ENCODE measurements at places on chromosomes 5 and 9.

DNA sequence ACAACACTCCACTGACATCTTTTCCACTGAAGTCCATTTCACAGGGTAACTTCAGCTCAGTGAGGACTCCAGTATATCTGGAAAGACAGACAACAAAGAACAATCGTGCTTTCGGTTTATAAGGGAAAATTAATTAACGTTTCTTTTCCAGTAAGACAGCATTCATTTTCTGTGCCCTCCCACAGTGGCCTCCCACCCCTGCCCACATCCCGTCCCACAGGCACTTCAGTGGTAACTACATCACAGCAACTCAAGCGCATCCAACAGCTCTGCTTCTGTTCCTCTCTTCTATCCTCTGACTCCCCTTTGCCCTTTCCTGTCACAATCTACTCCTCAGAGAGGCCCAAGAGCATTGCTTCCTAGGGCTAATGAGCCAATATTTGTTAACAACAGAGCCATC lies 40.3 kb downstream of the GLDC start:
- no peak for DNase-seq

DNA sequence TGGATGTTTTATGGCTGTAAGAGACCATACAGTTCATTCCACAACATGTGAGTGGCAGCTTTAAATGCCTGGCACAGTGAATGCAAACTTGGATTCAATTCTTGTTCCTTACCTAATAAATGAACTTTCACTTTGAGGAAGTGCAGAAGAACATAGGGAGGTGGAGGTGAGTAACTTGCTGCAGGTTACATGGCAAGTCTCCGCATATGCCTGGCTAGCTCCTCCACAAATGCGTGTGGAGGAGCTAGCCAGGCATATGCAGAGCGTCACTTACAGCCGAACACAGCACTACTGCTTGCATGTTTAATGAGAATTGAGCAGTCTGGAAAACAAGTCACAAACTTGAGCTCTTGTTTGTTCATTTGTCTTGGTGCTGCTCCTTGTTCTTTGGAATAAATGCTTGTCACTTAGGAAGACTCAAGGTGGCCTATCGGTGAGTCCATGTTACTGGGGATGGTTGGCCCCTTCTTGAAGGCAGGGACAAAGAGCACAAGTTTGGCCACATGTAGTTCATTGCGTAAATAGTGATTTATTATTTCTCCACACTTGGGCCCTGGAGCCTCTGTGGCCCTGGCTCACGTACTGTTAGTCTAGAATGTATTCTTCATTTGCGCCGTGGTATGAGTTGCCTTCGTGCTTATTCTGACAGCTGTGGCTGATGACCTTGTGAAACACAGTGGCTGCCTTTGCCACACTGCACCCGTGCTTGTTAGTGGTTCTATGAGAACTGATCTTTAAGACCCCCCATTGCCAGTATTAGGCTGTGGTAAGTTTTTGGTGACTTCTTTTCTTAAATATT lies 3.1 kb downstream of the ISOC1 start:
- DNase-seq, result no peak

DNA sequence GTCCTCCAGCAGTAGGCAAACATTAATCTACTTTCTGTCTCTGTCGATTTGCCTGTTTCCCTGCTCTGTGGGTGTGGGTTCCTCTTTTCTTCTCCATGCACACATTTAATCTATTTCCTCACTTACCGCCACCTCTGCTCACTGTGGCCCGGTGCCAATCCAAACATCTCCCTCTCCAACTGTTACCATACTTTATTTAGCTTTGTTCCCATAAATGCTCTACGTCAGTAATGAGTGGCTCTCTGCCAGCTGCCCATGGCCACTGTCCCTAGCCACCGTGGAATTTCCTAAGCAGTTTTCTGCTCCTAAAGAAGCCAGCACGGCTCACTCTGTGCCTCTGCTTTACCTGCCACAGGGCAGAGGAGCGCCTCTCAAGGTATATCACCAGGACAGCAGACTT lies 19.5 kb upstream of the GOLPH3 start:
- peak; percentile 87 for DNase-seq

GRCh38 chr5:140609126-140609525 lies 23.8 kb downstream of the CD14 start:
- DNase-seq, result no peak

GRCh38 chr9:83413367-83413766 lies 124.8 kb downstream of the FRMD3 start:
- DNase-seq, result no peak

DNA sequence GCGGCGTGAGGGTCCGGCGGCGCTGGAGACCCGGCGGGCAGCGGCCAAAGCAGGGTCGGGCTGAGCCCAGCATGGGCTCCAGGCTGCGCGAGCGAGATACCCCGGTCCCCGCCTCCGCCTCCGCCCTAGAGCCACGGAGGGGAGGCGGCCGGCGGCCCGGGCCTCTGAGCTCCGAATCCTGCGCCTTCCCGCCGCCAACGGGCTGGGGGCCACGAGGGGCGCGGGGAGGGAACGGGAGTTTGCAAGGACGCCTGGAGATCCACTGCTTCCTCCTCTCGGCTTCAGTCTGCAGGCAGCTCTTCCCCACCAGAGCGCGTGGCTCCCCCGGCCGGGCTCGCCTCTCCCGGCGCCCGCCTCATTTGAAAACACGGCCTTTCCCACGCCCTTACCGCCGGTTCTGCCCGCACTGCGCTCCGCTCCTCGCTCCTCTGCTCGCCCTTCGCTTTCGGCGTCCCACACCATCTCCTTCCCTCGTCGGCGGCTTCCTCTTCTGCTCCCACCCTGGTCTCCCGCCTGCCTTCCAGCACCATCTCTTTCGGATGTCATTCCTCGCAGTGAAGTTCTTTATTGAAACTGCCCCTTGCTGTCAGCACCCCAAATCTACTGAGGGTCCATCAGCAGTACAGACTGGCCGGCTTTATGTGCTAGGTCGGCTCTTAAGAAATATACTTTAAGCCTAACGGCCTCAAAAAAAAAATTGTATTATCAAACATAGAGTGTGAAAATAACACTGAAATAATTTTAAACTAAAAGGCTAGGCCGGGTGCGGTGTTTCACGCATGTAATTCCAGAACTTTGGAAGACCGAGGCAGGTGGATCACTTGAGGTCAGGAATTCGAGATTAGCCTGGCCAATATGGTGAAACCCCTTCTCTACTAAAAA lies 105.0 kb upstream of the FAM120A start:
- DNase-seq, result no peak

- DNase-seq, result no peak
Measured at GRCh38 chr5:34804913-34805312, 34.1 kb upstream of the TTC23L start.

GRCh38 chr5:145859897-145860296 lies 12.9 kb downstream of the GRXCR2 start:
- no peak for DNase-seq

DNA sequence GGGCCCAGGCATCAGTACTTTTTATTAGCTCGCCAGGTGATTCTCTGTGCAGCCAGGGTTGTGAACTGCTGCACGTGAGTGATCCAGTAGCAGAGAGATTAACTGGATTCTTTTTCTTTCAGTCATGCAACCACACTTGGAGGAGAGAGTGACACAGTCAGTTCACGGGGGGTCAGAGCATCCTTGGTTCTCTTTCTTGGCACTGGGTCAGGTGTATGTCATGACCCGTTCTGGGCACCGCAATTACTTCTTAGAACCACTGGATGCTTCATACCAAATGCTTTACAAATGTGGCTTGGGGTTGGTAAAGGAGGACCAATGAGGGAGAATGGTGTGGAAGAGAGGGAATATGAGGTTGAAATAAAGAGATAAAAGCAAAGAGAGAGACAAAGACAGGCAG lies 368.7 kb downstream of the MLLT3 start:
- DNase-seq, result no peak

DNA sequence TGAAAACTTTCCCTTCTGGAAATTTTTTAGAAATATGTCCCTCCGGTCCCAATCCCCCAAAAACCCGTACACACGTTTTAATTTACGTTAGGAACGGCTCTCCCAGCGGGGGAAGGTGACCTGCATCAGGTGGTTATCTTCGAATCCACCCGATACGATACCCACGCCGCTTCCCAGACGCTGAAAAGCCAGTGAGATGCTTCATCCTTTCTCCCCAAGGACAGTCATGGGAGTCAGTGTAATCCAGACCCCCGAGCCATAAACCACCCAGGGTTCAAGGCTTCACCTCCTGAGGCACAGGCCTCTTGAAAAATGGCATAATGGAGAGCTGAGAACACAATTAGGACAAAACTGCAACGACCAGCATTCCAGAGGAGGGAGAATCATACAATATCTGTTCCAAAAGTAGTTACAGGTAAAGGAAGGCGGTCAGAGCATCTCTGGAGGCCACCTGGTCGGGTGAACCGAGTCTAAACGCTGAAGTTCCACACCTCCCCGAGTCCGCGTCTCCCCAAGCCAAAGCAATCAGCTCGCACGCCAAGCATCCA lies 857 bp downstream of the FAM169A start:
- peak; percentile 8 for DNase-seq

DNA sequence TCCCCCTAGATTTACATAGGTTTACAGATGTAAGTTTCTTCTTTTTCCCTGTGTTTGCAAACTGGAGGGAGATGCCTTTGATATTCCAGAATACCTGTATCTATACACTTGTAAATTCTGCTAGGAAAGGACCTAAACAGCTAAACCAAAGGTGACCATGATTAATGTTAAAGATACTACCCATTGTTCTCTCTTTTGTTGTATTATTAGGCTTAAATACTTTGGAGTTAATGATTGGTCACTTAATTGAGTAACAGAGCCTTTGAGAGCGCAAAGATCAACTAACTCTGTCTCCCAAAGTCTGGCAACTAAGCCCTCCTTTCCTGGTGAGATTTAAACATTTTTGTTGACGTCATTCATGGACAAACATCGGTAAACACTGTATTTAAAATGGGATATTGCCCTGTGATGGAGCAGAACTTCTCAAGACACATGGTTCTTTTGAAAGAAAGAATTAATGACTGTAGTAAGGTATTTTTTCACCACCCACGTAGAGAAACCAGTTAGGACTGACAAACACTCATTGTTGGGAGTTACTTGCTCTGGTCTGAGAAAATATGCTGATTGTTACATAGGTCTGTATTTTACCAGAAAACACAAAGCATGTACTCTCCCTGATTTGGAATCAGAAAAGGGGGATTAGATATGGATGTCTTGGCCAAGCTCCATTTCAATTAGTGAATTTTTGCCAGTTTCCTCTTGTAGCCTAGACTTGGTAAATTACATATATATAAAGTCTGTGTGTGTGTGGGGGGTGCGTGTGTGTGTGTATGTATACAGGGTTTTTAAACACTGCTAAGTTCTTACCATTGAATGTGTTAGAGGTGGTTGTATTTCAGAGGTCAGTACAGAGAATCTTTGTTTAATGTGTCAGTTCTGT lies 4.6 kb downstream of the VCAN start:
- peak; percentile 69 for DNase-seq

DNA sequence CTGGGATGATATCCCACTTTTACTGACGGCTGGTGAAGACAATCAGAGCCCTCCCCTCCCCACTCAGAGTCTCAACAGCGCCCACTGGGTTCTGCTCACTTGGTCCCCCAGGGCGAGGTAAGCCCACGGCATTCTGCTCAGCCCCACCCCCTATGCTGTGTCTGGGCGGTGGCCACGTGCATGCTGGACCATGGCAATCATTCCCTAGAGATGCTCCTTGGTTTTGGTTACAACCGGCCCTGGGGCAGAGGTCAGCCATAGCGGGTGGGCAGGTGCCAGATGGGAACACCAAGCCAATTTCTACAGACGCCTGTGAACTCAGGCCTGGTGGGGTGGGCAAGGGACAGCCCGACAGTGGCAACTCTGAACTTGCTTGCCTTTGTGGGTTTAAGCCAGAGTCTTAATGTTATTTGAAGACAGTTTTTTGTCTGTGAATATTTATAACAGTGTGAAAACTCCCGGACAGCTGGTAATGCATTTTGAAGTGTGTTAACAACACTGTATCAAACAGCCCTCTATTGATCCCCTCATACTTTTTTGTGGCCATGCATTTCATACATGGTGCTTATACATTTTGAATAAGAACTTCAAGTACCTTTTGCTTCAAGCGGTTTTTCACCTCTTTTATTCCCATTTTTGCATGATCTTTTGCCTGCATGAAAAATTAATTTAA lies 94.2 kb downstream of the CRB2 start:
- no peak for DNase-seq

DNA sequence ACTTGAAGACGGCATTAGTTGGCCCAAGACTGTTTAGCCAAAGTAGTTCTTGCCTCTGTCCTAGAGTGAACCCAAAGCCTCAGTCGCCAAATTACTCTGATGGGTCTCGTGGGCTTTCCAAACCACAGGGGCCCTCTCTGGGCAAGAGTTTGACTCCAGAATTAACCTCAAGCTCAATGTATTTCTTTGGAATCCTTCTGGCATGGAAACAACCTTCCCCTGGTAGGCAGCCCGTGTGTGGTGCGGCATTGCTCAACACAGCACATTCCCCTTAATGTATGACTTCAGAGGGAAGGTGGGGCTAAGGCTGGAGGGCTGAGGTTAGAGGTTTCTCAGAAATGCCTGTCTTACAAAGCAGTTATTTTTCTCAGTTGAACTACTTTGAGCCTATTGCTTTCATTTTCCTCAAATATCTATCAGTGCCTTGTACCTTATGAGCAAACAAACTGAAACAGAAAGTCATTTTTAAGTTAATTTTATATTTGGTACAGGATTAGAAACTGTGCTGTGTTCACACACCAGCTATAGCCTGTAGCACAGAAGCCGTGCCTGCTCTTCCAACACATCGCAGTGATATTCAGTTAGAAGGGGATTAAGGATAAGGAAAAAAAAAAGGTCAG lies 123.9 kb upstream of the HAPLN1 start:
- no peak for DNase-seq

GRCh38 chr5:96615223-96615622 lies 47.0 kb upstream of the CAST start:
- DNase-seq, result no peak

DNA sequence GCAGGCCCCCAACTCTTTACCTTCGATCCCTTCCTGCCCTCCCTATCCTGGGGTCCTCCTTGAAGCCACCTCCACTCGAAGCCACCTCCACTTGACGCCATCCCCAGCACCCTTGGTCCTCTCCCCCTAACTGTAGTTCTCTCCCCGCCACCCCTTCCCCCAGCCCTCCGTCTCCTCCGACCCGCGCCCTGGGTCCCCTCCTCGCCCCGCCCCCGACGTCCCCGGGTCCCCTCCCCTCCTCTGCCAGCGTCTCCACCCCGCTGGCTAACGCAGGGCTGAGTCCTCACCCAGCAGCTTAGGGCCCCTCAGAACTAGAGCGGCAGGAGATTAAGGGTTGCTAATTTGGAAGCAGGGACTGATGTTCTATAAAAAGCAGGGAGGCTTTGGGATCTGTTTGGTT lies 30.6 kb upstream of the ANKRD33B start:
- DNase-seq, result no peak

- peak; percentile 30 for DNase-seq
Measured at GRCh38 chr9:98310752-98311392, 55.4 kb upstream of the TBC1D2 start.

DNA sequence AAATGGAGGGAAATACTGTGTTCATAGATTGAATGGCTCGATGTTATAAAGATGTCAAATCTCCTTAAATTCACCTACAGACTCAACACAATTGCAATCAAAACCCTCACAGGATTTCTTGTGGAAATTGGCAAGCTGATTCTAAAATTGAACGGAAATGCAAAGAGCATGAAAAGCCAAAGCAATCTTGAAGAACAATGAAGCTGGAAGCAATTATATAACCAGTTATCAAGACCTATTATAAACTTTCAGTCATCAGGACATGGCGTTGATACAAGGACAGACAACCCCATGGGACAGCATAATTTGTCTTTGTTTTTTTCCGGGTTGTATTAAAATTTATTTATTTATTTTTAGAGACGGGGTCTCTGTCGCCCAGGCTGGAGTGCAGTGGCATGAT lies 53.5 kb upstream of the OTULINL start:
- DNase-seq, result no peak

Measured in Caki2 (cell line).